ENCODE measurements at places on chromosomes 5 and 9.

DNA sequence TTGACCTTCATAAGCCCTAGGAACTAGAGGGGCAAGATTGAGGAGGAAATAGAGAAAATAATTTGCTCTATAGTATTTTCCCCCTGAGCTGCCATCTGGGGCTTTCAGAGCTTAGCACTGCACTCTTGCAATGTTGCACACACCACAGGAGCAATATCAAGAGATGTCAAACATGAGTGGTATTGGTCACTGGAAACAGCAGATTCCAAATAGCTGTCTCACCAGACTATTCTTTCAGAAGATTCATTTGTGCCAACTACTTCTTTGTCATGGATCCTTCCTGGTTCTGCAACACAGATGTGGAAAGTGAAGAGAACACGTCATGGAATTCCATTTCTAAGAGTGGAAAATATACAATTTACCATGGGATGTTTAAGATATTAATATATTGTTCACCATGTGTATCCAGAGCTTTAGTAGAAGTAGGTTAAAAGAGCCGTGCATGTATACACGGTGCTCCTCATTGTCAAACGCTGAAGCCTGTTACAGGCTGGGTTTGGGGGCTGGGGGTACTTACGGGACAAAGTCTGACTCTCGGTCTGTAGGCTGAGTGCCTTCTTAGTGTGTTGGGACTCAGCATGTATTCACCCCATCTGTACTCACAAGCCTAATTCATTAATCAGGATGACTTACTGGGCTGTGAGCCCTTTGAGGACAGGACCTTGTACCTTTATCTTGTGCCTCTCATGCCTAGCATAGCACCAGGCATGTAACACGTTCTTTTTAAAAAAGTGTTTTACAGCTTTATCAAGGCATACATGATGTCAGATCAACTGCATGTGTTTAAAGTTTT, 31.4 kb upstream of the GDNF start:
- DNase-seq, result no peak

GRCh38 chr5:130893006-130893405, 272.1 kb downstream of the HINT1 start:
- DNase-seq, result no peak

GRCh38 chr9:72823971-72824370, 128.9 kb downstream of the ALDH1A1 start:
- no peak for DNase-seq

DNA sequence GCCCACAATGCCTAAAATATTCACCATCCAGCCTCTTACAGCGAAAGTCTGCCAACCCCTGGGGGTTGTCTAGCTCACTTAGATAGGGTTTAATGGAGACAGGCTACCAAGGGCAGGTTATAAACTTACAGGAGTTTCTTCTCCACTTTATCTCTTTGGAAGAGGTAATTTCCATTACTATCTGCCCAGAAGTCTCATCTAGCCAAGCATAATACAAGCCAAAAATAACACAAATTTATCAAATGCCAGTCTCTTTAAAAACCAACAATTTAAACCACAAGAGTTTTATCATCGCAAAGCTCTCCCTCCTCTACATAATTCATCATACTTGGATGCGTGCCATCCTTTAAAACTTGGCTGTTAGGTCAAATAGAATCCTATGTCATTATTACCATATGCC, 6.2 kb downstream of the RBM22 start:
- DNase-seq, result no peak

GRCh38 chr5:155655569-155655968, 642.0 kb downstream of the KIF4B start:
- DNase-seq, result no peak

GRCh38 chr5:149794041-149794440, 63.9 kb downstream of the PPARGC1B start:
- no peak for DNase-seq

- DNase-seq, result no peak
Measured at GRCh38 chr5:159837860-159838259, 78.4 kb upstream of the ADRA1B start.

DNA sequence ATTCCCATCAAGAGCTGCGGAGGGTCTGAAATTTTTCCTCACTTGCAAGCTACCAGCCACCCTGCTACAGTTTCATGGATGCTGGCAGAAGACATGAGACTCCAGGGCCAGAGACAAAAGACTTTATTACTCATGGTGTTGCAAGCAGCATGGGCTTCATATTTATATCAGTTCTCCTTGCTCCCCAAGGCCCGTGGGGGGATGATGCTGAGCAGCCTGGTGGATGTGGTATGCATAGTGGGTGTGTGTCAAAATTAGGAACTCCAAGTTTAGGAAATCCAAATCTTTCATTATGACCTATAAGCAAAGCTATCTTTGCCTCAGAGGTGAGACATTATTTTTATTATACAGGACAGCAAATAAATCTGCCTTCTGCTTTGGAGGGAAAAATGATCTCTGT, 105.7 kb upstream of the ALDH1B1 start:
- no peak for DNase-seq

GRCh38 chr5:147101659-147102369, 133.0 kb upstream of the STK32A start:
- no peak for DNase-seq

- no peak for DNase-seq
Measured at GRCh38 chr5:150140830-150141229, 14.8 kb downstream of the PDGFRB start.

DNA sequence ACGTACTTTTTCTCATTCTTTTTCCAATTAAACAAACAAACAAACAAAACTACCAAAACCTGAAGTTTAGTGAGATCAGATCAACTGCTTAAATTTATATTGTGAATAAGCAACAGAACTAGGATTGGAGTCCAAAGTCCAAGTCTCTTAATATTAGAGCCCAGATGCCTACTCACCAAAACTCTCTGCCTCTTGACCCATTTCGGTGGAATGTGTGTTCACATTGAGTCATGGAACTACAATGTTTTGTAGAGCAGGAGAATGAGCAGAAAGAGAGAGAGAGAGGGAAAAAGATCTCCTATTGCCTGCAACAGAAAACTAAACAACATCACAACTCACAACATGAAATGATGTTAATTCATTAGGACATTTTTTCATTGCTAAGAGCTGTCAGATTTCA, 751.1 kb downstream of the TLR4 start:
- no peak for DNase-seq

DNA sequence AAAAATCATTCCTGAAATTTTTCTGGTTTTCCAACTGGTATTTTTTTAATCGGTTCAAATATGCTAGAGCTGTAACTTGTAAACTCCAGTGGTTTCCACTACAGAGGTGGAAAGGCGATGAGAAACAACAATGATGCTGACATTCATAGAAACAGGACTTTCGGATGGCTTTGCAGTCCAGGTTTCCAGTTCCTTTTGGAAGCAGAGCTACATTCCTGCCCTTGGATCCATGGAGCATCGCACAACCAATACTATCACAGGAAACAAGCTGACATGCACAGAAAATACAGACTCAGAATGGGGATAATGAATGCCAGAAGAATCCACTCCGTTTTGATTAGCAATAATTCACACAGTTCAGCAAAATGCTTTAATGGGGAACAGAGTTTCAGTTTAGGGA, 140.0 kb downstream of the EPB41L4A start:
- no peak for DNase-seq

DNA sequence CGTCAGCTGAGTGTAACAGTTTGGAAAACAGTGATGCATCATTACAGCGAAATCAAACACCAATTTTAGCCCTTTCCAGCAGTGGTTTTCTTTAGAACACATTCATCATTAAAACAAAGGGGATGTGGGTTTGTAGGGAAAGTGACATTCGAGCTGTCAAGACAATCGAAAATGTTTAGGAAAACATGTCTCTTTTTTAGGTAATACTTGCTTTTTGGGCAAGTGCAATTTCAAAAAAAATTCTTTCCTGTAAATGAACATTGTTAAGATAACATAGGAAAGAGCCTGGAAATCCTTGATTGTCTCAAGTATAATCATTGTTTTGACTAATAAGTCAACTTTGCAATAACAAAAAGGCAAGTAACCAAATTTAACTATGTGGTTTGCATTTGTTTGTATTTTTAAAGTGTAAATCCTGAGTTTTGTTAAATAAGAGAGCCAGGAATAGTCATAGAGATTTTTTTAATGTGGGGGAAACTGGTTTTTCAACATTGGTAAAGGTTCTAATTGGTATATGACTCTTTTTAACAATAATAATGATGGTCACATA, 182.5 kb downstream of the TTLL11 start:
- DNase-seq, result no peak

GRCh38 chr9:113417370-113417769, 6.8 kb downstream of the C9orf43 start:
- DNase-seq, result no peak

DNA sequence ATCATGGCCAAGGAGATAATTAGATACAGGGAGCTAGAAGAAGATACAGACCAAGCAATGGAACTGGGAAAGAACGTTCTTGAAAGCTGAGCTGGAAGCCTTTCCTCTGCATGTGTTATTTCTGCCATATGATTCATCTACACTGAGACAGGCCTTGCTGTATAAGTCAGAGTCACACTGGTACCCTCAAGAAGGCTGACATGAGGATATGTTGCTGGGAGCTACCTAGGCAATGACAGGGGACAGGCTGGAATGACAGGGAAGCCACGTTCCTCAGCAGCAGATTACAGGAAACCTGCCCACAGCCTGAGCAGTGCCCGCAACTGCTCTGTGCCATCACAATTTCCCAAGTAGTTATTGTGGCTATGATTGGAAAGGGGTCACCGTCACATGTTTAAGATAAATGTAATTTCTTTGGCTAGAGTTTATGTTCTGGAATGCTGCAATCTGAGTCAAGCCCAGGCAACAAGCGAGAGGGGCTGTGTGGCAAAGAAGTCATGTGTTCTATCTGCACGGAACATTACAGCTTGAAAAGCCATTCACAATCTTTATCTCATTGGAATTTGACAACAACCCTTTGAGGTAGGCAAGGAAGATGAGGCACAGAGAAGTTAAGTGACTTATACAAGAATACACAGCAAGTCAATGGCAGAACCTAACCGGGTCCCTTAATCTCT, 108.2 kb downstream of the TTLL11 start:
- no peak for DNase-seq

GRCh38 chr9:70003901-70004714, 39.5 kb upstream of the MAMDC2 start:
- DNase-seq, result no peak

- DNase-seq, result no peak
Measured at GRCh38 chr5:58156973-58157701, 302.7 kb downstream of the PLK2 start.

DNA sequence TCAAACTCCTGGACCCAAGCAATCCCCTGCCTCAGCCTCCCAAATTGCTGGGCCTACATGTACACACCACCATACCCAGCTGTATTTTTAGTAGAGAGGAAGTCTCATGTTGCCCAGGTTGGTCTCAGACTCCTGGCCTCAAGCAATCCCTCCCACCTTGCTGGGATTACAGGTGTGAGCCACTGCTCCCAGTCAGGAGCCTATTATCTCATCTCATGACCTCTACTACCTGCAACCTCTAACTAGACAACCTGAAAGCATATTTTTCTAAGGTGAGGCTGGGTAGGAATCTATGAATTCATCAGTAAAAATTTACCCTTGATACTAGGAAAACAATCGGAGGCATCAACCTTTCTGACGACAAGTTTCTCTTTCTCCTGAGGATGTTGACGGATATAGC, 10.0 kb downstream of the FAM13B start:
- DNase-seq, result no peak

GRCh38 chr5:125272357-125272756, 525.9 kb upstream of the ZNF608 start:
- DNase-seq, result no peak

DNA sequence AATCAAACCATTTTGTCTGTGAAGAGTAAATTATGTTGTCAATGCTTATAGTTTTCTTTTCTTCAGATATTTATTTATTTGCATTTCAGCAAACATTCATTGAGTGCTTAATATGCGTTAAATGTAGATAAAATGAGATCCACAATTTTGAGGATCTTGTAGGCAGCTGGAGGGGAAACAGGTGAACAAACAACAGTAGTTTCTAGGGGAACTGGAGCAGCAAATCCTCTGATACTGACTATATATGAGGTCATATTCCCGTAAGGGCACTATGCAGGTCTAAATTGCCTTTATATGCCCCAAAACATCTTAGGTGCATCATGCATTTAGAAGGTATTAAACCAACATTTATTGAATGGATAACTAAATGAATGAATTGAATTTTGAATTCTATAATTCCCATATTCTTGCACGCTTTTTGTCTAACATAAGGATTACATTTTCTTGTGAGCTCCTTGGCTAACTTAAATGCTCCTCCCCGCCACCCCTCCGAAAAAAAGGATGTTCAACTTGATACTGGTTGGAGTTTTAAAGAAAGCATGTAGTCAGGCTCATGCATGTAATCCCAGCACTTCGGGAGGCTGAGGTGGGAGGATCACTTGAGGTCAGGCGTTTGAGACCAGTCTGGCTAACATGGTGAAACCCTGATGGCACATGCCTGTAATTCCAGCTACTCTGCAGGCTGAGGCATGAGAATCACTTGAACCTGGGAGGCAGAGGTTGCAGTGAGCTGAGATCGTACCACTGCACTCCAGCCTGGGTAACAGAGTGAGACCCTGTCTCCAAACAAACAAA, 299.8 kb downstream of the TMEM38B start:
- no peak for DNase-seq

GRCh38 chr9:37919246-37919955, 15.5 kb upstream of the SLC25A51 start:
- DNase-seq, result no peak

Measured in activated CD4-positive, alpha-beta T cell treated with anti-CD3 and anti-CD28 coated beads, Interleukin-2, Interleukin-4, amounts not matched to agents 100 ng/mL and 50 ng/mL, durations not matched to agents 16 hours and 8 hours (primary cell).